Nephron progenitor cell (in vitro differentiated cells): ENCODE measurements at places on chromosomes 2 and 18.

GRCh38 chr2:16216558-16216945, 276.2 kb downstream of the MYCN start:
- DNase-seq: no peak
- H3K4me3 ChIP-seq: no peak overlapping the region
- H3K27ac ChIP-seq: no peak overlapping the region
- no peaks in the 10 kb centered on the region for H3K27me3 ChIP-seq

- H3K36me3 ChIP-seq: no peaks in the 10 kb centered on the region
- no peak overlapping the region for H3K4me3 ChIP-seq
- no peak for DNase-seq
- H3K27ac ChIP-seq: no peak overlapping the region
Observed at GRCh38 chr18:60189856-60190255, 182.7 kb downstream of the MC4R start.

DNA sequence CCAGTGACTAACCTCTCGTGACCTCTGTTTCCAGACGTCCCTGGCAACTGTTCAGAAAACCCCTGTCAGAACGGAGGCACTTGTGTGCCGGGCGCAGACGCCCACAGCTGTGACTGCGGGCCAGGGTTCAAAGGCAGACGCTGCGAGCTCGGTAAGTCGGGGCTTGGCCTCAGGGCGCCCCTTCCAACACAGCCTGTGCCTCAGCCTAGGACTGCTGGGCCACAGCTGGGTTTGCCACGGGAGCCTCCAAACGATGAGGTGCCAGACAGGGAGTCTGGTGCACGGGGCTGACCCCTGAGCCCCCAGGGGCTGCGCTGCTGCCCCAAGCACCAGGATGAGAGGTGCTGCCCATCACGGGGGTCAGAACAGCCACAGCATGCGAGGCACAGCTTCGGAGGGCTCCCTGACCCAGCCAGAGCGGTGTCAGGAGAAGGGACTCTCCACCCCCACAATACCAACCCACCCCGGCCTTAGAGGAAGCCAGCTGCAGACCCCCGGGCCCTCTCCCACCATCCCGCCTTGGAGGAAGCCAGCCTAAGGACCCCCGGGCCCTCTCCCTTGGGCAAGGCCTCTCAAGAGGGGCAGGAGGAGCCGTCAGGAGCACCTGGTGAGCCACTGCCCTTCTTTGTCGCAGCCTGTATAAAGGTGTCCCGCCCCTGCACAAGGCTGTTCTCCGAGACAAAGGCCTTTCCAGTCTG, 20.3 kb downstream of the MTERF4 start:
- H3K4me3 ChIP-seq: no peak overlapping the region
- peaks cover 3% of the 10 kb centered on the region for H3K27me3 ChIP-seq
- no peak overlapping the region for H3K27ac ChIP-seq
- H3K4me1 ChIP-seq: peaks cover 14% of the 10 kb centered on the region

DNA sequence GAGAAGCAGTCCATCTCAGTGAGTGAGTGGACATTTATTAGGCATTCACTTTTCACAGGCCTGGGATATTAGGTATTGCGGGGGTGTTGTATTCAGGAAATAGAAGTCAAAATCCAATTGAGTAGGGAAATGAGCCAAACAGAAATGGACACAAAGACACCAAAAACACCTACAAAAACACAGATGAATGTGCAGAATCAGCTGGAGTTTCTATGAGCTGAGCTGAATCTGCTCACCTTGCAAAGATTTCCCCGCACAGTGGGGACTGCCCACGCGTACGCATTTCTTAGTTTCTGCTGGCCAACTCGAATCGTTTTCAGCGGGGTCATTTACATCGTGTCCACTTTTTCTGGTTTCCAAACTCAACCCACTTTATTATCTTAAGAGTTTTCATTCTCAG, 160.0 kb downstream of the BCL2 start:
- H3K27me3 ChIP-seq: peaks cover 3% of the 10 kb centered on the region

DNA sequence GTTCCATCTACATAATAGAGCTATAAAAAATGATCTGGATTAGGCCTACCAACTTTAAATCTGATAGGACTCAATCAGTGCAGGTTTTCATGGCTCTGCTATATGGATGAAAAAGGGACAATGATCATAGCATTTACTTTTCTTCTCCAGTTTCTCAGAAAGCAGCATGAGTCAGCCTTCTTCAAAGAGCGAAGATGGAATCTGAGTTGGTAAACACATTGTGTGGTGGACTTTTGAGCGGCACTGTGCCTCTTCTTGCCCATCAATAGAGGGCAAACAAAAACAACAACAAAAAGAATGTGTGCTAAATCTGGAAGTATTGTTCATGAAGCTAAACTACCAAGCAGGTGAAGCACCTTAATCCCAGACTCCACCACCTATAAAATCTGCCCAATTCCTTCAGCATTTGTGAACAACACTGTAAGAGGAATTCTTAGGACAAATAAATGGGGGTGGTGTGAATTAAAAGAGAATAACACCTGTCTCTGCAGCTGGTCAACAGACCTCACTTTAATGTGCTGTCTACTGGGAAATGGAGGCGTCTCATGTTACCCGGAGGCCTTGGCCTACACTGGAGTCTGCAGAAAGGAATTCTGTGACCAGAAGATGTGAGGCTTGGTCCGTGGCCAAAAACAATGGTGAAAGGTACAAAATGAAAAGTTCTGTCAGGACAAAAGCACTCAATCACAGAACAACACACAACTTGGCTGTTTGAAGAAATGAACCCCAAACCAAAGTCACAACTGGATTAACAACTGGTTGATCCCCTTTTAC, 609.0 kb downstream of the IRS1 start:
- H3K36me3 ChIP-seq: no peaks in the 10 kb centered on the region
- no peak overlapping the region for H3K27ac ChIP-seq
- no peak overlapping the region for H3K4me3 ChIP-seq
- no peaks in the 10 kb centered on the region for H3K27me3 ChIP-seq
- no peak for DNase-seq
- peaks cover 45% of the 10 kb centered on the region for H3K4me1 ChIP-seq

DNA sequence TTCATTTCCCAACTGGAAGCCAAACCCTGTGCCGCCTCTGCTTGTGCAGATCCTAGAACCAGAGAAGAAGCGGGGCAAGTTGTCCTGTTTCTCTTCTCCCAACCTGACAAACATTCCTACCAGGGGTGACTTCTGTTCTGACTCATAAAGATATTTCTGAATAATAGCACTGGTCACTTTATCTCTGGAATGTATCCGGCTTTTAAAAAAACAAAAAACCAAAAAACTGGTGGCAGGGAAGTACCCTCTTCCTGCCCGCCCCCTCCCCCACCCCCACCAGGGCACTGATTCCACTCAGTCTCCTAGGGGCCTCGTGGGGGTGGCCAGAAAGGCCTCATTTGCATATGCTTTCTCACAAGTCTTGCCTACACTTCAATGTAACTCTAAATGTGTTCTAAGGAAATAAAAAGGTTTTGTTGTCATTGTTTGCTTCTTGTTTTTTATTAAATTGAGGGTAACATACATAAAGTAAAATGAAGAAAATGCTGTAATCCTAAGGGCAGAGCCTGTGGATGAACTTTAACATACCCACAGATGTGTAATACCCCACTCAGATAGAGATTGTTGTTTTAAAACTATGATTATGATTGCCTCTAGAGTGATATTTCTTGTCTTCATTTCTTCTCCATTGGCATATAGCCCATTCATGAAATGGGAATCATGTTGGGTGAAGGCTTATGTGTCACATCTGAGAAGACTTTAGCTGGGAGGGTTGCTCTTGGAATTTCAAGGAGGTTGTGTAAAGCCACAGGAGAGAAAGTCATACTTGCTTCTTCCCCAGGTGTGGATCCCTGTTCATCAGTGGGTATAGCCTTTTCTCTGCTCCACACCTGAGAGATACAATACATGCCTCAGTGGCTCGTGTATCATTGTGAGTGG, 5.3 kb upstream of the FOSL2 start:
- no peak overlapping the region for H3K27ac ChIP-seq
- peaks cover 7% of the 10 kb centered on the region for H3K27me3 ChIP-seq
- H3K36me3 ChIP-seq: no peaks in the 10 kb centered on the region
- H3K4me1 ChIP-seq: peaks cover 31% of the 10 kb centered on the region
- H3K4me3 ChIP-seq: no peak overlapping the region
